Motor neuron (in vitro differentiated cells): ENCODE measurements at places on chromosomes 3 and 15. TPM values are rescaled to one million over a fixed set of nuclear protein-coding genes. Genes with fewer than 3 reads are reported as not detected.

Gene MESP2
- total RNA-seq: not detected in 2 replicates

Gene ATP6V1A
- 90.0 and 97.0 TPM in 2 replicates for total RNA-seq

Gene ZBTB20
- total RNA-seq: 21.8 and 23.9 TPM in 2 replicates

Gene ACP3
- 0.29 and 0.52 TPM in 2 replicates for total RNA-seq

Gene CPNE9
- 0.46 and 0.63 TPM in 2 replicates for total RNA-seq

Gene TLR9
- 0.14 and 0.36 TPM in 2 replicates for total RNA-seq

Gene ITGA11
- total RNA-seq: 0.68 and 0.70 TPM in 2 replicates

Gene IQCF5
- not detected in 2 replicates for total RNA-seq

Gene MST1R
- 0.78 and 1.1 TPM in 2 replicates for total RNA-seq

Gene AMIGO3
- 0.31 and 0.82 TPM in 2 replicates for total RNA-seq

Gene PLA2G4E
- not detected in 2 replicates for total RNA-seq

Gene SH3GL3
- 7.4 and 7.5 TPM in 2 replicates for total RNA-seq

Gene SMCO1
- total RNA-seq: 0.27 TPM in 1 of 2 replicates, not detected in the other

Gene CHRNA3
- 13.4 and 15.4 TPM in 2 replicates for total RNA-seq

Gene IQCH
- total RNA-seq: 3.8 and 4.4 TPM in 2 replicates

Gene STAB1
- total RNA-seq: 0.36 and 0.52 TPM in 2 replicates

Gene GLT8D1
- 61.7 and 74.7 TPM in 2 replicates for total RNA-seq

Gene STARD9
- 10.7 and 11.6 TPM in 2 replicates for total RNA-seq

Gene SIDT1
- 0.40 and 4.5 TPM in 2 replicates for total RNA-seq

Gene SSUH2
- total RNA-seq: 0.38 and 0.86 TPM in 2 replicates

Gene SLC6A1
- 8.8 and 12.5 TPM in 2 replicates for total RNA-seq
